CD4-positive, alpha-beta T cell treated with Interferon gamma for 1 hour (primary cell): ENCODE measurements at places on chromosomes 2 and 18.

DNA sequence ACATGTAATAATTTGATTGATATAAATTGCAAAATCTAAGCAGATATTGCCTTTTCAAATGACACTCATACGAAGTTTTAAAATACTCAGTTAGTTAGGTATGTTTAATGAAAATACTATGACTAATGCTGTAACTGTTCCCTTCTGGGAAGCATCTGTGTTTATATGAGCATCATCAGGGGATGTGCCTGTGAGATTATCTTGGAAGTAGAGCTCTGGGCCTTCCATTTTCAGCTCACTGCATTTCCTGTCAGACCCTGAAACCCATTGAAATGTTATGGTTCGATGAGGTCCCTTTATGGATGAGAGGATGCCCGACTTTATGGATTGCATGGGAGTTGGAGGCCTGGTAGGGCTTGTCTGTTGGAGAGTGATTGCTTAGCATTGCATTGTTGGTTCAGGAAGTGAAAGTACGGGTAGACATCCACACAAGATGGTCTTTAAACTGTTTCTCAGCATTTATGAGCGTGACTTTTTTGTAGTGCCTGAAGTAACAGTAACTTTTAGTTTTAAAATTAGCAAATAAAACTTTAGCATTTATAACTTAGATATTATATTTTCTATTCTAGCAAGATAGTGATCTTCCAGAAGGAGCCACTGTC, 28.7 kb downstream of the ELP2 start:
- no peak for DNase-seq

GRCh38 chr2:73043929-73044832, 27.3 kb downstream of the SFXN5 start:
- no peak for DNase-seq

- DNase-seq: no peak
These were observed 157.0 kb upstream of the ACAA2 start for GRCh38 chr18:49970319-49970718.

GRCh38 chr18:76363436-76364120, 131.5 kb downstream of the ZNF516 start:
- no peak for DNase-seq

DNA sequence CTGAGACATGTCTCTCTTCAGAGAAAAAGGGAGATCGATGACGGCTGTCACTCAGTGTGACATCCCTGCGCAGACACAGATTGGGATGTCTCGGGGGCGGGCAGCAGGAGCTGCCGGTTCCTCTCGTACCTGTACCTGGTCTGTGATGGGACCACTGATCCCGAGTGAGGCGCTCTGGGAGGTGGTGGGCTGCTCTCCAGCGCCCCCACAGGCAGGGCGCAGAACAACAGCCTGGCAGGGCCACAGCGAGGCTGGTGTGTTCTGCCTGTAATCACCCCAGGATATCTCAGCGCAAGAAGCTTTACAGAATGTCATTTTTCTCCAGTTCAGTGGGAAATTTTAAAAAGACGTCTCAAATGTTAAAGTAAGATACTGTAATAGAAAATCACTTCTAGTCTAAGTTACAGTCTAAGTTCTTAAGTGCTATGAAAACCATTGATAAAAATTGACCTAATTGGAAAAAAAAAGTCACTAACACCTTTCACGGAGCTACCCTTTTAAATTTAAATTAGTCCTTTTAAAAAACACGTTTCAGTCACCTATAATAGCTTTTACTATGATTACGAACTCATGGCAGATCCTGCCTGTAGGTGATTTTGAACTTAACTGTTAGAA, 189.8 kb downstream of the SNTG2 start:
- DNase-seq: peak; percentile 21

GRCh38 chr2:36277146-36277808, 78.3 kb upstream of the CRIM1 start:
- DNase-seq: no peak

- no peak for DNase-seq
These were observed 72.8 kb upstream of the TGFA start for GRCh38 chr2:70626254-70626990.

- no peak for DNase-seq
These were observed 30.1 kb upstream of the COL6A3 start for GRCh38 chr2:237444071-237444470.

DNA sequence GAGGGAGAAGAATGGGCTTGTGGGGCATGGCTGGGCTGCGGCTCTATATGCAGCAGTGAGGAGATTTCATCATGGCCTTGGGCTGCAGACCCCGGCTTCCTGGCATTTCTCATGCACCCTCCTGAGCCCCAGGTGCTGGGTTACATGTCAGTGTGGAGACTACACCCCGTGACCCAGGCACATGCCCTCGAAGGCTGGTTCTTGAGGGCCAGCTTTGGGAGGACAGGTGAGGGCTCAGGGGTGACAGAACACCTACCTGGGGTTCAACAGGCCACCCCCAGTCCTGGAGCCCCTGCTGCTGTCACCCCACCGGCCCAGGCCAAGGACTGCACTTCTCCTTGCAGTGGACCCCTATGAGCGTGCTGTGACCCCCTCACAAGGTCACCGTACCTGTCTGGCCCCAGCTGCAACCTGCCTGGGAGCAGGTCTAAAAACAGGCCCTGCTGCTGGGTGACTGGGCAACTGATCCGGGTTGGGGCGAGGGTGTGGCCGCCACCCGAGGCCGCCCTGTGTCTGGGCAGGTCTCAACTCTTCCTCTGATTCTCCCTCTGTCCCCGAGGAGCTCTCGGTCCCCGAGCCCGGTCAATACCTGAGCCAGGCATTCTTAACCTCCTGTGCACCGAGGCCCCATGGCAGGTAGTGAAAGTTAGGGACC, 94.8 kb upstream of the OTOS start:
- DNase-seq: no peak

GRCh38 chr2:5098286-5098685, 593.9 kb upstream of the SOX11 start:
- DNase-seq: no peak

DNA sequence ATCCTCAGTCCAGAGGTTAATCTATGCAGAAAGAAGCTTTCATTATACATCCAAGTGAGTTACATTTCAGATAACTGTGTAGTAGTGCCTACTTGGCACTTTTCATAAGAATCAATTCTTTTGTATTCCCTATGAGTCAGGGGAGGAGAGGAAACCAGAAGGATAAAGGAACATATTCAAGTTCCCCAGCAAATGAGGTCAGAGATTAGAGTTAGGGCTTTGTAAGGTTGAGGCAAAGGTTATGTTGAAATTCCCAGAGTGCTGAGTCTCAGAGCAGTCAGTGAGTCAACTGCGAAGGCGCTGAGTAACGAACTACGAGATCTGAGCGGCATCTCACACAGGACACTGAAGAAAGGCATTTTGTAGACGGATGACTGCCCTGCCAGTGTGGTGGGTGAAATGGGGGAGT, 25.1 kb upstream of the ME2 start:
- DNase-seq: peak; percentile 47

DNA sequence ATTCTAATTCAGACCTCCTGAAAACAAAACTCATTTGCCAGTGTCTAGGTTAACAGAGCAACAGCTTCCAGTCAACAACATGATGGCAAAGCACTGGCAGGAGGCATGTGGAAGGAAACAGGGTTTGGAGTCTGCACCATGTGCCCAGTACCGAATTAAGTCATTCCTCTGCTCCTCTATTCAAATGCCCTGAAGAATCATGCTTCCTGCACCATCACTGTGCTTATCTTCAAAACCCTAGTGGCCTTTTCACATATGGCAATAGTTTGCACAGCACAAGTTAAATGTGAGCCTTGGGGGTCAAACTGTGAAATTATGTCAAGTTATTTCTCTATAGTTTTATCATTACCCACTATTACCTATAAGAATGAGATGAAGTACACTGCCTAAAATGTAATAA, 75.4 kb upstream of the GRB14 start:
- DNase-seq: no peak

DNA sequence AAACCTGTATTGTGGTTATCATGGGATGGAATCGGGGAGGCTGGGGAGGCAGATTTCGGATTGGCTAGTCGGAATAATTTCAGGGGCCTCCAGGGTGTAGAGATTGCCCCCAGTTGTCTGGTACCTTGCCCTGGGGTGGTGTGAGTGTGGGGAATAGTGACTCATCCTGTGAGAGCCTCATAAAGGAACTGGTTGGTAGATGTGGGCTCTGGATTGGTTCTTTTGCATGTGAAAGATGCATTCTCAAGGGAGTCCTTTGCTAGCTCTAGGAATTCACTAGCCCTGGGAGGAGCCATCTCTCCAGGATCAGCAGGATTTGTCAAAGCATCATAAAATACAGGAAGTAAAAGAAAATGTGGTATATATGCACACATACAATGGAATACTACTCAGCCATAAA, 331.6 kb downstream of the SETBP1 start:
- no peak for DNase-seq
